ENCODE measurements at places on chromosomes 13 and 19. TPM values are rescaled to one million over a fixed set of nuclear protein-coding genes. Genes with fewer than 3 reads are reported as not detected.
A peak's percentile ranks its signal among the peaks of the same experiment; 100 is the strongest.

- H3K27me3 ChIP-seq = no peaks in the 10 kb centered on the region
- DNase-seq = peak; percentile 56
- peak overlapping the region; percentile 97 for H3K4me3 ChIP-seq
- no peak overlapping the region for H3K27ac ChIP-seq
Measured at GRCh38 chr19:4455719-4456475, 1.7 kb downstream of the UBXN6 start.

PSG7 gene
- total RNA-seq = not detected

OR7D2 gene
- total RNA-seq = 0.41 TPM

MYH14 gene
- total RNA-seq = 16.7 TPM

TRPM4 gene
- total RNA-seq = 22.0 TPM

Measured in endodermal cell (in vitro differentiated cells).